NCI-H226 (cell line): ENCODE measurements at places on chromosomes 11 and 22.

DNA sequence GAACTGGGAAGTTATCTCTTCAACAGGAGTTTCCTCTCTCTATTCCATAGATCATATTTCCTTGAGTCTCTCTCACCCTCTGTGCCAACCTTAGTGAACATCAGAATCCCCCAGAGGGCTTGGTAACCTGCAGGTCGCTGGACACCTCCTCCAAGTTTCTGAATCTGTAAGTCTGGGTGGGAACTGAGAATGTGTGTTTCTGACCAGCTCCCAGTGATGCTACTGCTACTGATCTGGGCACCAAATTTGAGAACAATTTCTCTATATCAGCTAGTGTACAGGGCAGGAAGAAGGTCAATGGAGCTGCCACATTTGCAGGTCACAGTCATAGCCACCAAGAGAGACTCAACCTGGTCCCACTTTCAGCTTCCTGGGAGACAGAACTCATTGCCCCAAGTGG, 62.9 kb downstream of the RCN1 start:
- DNase-seq, result no peak

DNA sequence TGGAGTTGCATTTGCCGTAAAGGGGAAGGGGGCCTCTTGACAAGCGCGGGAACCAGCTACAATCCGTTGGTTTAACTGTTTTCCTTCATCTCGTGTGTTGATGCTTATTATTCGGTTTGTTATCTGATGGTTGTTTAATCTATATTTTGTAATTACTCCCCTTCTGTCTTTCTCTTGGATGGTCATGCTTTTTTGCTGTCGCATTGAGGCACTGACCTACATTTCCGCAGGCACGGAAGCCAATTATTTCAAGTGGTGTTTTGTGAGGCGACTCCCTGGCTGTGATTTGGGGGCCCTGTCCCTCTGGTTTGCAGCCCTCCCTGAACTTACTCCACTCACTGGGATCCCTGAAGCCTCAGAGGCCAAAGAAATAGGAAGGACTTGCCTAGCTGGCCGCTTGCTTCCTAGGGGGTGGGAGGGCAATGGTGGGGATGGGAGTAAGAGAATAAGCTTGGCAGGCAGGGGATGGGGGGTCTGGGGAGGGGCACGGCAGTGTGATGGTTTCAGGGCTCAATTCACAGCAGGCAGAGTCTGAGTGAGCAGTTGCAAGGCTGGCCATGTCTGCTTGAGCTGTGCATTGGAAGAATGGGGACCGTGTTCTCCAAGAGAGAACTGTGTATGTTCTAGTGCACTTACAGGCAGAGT, 165.8 kb upstream of the B3GAT1 start:
- DNase-seq, result no peak

DNA sequence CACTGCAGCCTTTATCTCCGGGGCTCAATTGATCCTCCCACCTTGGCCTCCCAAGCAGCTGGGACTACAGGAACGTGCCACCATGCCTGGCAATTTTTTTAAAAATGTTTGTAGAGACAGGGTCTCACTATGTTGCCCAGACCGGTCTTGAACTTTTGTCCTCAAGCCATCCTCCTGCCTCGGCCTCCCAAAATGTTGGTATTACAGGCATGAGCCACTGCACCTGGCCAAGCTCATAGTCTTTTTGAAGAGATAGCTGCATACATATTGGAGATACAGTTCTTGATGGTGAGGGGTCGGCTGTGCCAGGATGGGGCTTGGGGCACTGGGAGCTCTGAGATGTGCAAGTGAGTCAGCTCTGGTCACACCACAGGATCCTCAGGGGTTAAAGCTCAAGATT, 53.2 kb downstream of the CHRDL2 start:
- DNase-seq, result no peak

- no peak for DNase-seq
Observed at GRCh38 chr11:118530683-118531596, at the start of gene TMEM25. TMEM25 (plus strand) TSS chr11:118531192; CDS start chr11:118531802, 610 bp downstream.

- no peak for DNase-seq
Observed at GRCh38 chr22:31586137-31586920, 75.7 kb downstream of the PISD start.

- no peak for DNase-seq
Observed at GRCh38 chr11:27623945-27624523, 76.2 kb downstream of the BDNF start.

DNA sequence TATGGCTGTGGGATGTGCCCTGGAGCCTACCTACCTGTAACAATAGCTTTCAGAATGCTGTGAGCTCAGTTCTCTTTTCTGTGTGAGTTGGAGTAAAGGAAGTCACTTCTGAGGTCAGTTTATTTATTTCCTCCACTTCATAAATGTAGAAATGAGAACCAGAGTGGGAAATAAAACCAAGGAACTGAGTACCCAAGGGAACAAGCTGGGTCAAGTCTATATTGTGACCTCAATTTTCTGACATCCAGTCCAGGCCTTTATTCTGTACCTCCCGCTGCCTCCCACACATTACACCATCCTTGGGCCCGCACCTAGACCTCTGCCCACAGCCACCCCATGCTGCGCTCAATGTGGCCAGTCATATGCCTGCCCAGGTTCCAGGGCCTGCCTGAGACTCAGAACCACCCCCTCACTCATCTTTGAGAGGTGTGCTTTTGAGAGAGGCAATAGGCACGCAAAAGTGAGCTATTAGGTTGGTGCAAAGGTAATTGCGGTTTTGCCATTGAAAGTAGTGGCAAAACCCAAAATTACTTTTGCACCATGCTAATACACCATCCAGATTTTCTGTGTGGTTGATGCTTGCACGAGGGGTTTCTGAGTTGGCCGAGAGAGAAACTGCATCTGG, 9.8 kb downstream of the MS4A6E start:
- no peak for DNase-seq
